Smooth muscle cell of trachea (primary cell): ENCODE measurements at places on chromosomes 13 and 19. TPM values are rescaled to one million over a fixed set of nuclear protein-coding genes. Genes with fewer than 3 reads are reported as not detected.

Gene ZNF208
- total RNA-seq: 0.33 and 0.73 TPM in 2 replicates

Gene MYH14
- not detected in 2 replicates for total RNA-seq

Gene ZNF728
- total RNA-seq: 0.29 and 0.50 TPM in 2 replicates

Gene EGLN2
- total RNA-seq: 129 and 153 TPM in 2 replicates

Gene FREM2
- not detected in 2 replicates for total RNA-seq

Gene ZNF132
- total RNA-seq: 12.7 and 14.4 TPM in 2 replicates

Gene ZNF442
- total RNA-seq: 3.5 and 3.9 TPM in 2 replicates

Gene CCNA1
- 0.83 and 3.5 TPM in 2 replicates for total RNA-seq

Gene DAND5
- 0.29 TPM in 1 of 2 replicates, not detected in the other for total RNA-seq

Gene MBD3L3
- not detected in 2 replicates for total RNA-seq

Gene KDELR1
- total RNA-seq: 66.0 and 96.4 TPM in 2 replicates

Gene FPR2
- total RNA-seq: not detected in 2 replicates

Gene PRR22
- 0.44 and 0.50 TPM in 2 replicates for total RNA-seq

Gene SMIM24
- not detected in 2 replicates for total RNA-seq

Gene LHB
- total RNA-seq: not detected in 2 replicates

Gene CD177
- total RNA-seq: under 0.01 and 0.17 TPM in 2 replicates

Gene PSG6
- 1.0 TPM in 1 of 2 replicates, not detected in the other for total RNA-seq

Gene FXYD7
- total RNA-seq: not detected in 2 replicates

Gene PSG1
- total RNA-seq: 0.58 and 1.8 TPM in 2 replicates

Gene ZNF101
- 4.6 and 7.1 TPM in 2 replicates for total RNA-seq

Gene MIER2
- total RNA-seq: 14.5 and 24.3 TPM in 2 replicates

Gene TBXA2R
- total RNA-seq: 2.8 and 2.9 TPM in 2 replicates

Gene DPP9
- total RNA-seq: 48.6 and 62.2 TPM in 2 replicates
